ENCODE measurements at places on chromosomes 4 and X.

DNA sequence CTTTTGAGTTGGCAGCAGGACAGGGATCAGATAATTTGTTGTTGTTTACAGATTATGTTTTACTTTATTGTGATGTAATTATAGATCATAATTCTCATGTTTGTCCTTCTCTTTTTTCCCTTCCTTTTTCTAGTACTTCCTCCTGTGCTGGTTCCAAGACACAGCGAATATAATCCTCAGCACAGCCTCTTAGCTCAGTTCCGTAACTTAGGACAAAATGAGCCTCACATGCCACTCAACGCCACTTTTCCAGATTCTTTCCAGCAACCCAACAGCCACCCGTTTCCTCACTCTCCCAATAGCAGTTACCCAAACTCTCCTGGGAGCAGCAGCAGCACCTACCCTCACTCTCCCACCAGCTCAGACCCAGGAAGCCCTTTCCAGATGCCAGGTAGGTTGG, 58.0 kb downstream of the SMAD1 start:
- DNase-seq = no peak

- no peak for DNase-seq
Observed at GRCh38 chr4:53431052-53431451, 53.6 kb downstream of the FIP1L1 start.

- DNase-seq = peak; percentile 11
Observed at GRCh38 chr4:128286474-128287058, 1.0 kb downstream of the PGRMC2 start.

DNA sequence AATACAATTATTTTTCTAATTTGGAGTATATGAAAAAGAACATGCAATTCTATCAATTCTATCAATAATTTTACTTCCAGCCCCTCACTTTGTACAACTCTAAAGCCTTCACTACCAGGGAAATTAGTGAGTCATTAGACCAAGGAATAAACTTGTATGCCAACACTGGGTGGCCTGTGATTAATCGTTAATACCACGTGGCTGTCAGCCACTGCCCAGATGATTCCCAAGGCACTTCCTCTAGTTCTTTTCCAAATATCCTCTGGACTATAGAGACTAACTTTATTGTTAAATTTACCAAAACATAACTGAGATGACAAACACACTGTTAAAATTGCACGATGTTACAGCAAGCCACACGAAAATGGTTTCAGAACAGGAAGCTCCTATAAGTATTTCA, 45.7 kb downstream of the MID1 start:
- DNase-seq = no peak

All from NCI-H446 treated with DMSO at 0.1 percent for 48 hours (cell line).